ENCODE measurements at places on chromosomes 11 and 22.
A peak's percentile ranks its signal among the peaks of the same experiment; 100 is the strongest.

DNA sequence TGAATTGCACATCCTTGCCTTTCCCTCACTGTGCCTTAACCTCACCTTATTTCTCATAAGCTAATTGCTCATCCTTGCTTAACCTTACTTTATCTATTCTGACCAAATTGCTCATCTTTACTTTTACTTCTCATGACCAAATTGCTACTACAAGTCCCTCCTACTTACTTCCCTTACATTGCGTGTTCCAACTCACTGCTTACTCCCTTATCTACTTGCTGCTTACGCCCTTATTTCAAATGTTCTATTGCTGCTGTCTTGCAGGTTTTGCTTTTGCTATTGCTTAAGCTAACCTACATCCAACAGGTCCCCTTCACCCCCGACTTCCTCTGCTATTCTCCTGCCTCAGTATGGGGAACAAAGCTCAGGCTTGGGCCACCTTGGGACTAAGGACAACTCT, 8.0 kb downstream of the OR8B2 start:
- DNase-seq = no peak

GRCh38 chr11:1340111-1340510, 30.7 kb upstream of the TOLLIP start:
- DNase-seq = peak; percentile 38

DNA sequence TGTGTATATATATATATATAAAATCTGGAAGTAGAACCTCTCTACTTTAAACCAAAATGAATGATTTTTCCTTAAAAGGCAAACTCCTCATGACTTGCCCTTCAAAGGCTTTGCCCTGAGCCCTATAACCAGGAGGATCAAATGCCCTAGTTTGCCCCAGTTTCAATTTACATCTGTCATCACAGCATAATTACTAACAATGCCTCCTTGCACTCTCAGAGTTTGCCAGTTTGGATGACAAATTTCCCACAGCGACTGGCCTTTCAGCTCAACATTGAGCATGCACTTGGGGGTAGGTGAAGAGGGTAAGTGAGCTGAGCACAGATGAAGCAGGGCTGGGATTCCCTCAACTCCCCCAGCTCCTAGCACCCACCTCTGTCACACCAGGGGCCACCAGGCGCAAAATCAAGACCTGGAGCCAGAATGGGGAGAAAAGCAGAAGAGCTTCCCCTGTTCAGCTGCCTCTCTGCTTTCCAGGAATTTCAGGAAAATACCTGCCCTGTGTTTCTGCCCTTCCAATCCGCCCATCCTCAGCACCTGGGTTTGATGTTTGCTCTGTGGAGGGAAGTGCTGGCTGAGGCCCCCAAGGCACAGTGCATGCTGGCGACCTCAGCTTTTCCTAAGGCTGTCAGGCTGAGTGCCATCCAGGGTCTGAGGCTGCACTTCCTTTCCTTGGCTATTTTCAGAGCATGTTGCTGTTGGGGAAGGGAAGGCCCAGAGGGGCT, 67.5 kb downstream of the ADAMTS15 start:
- DNase-seq = peak; percentile 58

- DNase-seq = peak; percentile 84
These were observed 2.0 kb downstream of the DAGLA start for GRCh38 chr11:61682093-61682732.

- no peak for DNase-seq
These were observed 24.0 kb upstream of the PRR5 start for GRCh38 chr22:44677871-44678555.

GRCh38 chr11:12381875-12382274, 4.5 kb downstream of the PARVA start:
- DNase-seq = no peak

DNA sequence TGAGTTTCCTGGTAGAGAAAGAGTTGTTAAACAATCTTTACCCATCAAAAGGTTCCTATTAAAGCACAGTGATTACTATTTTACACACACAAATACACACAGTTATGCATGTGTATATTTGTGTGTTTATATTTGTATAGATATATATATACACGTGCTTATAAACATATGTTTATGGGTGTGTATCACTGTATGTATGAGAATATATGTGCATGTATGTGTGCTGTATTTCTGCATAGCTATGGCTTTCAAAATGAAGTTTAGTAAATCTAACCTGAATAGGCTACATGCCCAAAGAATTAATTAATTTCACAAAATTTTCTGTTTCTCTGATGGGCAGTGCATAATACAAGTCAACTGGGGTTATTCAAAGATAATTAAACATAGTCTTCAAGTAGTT, 723.1 kb upstream of the KIRREL3 start:
- DNase-seq = no peak

DNA sequence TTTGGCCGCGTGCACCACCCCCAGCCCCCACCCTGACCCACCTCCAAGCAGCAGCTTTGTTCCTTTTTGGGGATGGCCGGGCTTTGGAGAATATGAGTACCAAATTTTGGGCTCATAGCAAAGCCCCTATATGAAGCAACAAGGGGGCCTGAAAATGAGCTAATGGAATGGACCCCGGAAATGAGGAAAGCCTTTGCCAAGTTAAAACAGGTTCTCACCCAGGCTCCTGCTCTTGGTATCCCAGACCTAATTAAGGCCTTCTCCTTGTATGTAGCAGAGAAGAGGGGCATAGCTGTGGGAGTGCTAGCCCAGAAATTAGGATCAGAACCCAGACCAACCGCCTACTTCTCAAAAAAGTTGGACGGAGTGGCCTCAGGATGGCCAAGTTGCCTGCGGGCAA, 87.0 kb downstream of the PIWIL4 start:
- DNase-seq = no peak

DNA sequence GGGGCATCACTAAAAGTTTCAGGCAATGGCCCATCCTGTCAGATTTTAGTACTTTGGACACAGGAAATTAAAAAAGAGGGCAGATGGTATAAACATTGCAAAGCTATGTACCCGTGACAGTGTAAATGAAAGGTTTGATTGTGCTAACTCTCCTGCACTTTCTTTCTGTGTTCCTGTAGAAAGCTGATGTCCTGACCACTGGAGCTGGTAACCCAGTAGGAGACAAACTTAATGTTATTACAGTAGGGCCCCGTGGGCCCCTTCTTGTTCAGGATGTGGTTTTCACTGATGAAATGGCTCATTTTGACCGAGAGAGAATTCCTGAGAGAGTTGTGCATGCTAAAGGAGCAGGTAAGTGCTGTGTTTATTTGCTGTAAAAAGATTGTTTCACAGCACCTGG, 10.3 kb downstream of the CAT start:
- DNase-seq = no peak

- peak; percentile 69 for DNase-seq
These were observed 866 bp downstream of the EXPH5 start for GRCh38 chr11:108592591-108593213.

- DNase-seq = no peak
These were observed 35.8 kb downstream of the GRIK4 start for GRCh38 chr11:120547316-120547715.

Data from islet precursor cell (in vitro differentiated cells).